ENCODE measurements at places on chromosomes 7 and 10.

DNA sequence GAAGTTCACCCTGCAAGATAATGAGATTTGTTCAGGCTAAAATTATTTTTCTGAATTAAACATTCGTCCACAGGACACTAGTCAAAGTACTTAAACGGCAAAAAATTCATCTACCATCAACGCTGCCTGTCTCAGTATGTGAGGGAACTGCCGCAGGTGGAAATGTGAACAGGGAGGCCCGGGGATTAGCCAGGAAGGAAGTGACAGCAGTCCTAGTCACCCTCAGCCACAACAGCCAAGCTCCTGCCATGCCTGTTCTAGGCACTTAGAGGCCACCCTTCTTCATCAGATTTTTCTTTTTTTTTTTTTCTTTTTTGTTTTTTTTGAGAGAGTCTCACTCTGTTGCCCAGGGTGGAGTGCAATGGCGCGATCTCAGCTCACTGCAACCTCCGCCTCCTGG is 9.4 kb downstream of the NUDT5 start:
- DNase-seq: no peak

- DNase-seq: no peak
Measured at GRCh38 chr10:44927352-44927751, 16.2 kb downstream of the TMEM72 start.

- DNase-seq: no peak
Measured at GRCh38 chr7:159119851-159120539, 24.7 kb downstream of the VIPR2 start.

DNA sequence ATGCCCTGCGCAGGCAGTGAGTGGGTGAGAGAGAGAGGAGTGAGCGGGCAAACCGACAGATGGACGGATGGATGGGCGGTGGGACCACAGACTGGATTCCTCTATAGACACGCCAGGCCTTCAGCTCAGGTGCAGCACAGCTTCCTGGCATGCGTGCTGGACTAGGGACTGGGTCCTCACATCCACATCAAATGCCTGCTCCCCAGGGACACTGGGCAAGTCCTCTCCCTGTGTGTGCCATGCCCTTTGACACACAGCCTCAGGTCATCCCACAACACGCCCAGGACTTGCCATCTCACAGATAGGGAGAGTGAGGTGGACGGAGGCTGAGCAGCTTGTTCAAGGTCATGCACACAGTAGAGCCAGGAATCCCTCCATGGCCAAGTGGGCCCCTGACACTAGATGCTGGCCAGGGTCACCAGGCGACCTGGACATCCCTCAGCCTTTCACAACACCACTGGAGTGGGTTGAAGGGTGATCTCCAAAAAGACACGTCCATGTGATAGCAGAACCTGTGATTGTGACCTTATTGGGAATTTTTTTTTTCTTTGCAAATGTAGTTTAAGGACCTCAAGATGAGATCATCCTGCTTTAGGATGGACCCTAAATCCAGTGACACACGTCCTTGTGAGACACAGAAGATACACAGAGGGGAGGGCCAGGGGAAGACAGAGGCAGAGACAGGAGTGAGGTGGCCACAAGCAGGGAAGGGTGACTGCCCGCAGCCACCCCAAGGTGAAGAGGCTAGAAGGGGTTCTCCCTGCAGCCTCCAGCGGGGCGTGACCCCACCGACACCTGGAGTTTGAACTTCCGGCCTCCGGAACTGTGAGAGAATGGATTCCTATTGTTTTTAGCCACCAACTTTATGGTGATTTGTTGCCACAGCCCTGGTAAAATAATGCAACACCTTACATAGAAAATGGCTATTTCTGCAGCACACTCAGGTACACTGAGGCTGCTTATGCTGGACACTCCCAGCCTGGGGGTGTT is 155.0 kb upstream of the CHST15 start:
- DNase-seq: no peak
